ENCODE measurements at places on chromosomes 2 and 18.

GRCh38 chr2:215607766-215608165 is 171.9 kb upstream of the FN1 start:
- DNase-seq: no peak

DNA sequence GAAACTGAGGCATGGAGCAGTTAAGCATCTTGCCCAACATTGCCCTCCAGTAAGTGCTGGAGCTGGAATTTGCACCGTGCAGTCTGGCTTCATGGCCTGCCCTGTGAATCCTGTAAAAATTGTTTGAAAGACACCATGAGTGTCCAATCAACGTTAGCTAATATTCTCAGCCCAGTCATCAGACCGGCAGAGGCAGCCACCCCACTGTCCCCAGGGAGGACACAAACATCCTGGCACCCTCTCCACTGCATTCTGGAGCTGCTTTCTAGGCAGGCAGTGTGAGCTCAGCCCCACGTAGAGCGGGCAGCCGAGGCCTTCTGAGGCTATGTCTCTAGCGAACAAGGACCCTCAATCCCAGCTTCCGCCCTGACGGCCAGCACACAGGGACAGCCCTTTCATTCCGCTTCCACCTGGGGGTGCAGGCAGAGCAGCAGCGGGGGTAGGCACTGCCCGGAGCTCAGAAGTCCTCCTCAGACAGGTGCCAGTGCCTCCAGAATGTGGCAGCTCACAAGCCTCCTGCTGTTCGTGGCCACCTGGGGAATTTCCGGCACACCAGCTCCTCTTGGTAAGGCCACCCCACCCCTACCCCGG is 1.3 kb downstream of the PROC start:
- DNase-seq: no peak

DNA sequence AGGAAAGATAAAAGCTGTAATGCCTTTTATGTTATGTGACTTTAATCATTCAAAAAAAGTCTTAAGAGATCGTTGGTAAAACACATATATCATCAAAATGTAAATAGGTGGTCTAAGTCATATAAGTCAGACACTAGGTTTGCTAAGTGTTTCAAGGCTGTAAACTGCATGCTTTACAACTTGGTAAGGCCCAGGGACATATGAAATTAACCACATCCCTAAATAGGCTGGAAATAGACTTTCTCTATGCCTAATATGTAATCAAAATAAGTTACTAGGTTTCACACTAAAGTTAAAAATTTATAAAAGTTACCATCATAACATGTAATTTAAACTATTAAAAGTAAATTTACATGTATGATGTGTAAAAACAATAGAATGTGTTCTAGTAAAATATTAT is 946.3 kb upstream of the LRATD1 start:
- no peak for DNase-seq

- no peak for DNase-seq
Observed at GRCh38 chr2:163990541-163990940, 254.7 kb upstream of the FIGN start.

DNA sequence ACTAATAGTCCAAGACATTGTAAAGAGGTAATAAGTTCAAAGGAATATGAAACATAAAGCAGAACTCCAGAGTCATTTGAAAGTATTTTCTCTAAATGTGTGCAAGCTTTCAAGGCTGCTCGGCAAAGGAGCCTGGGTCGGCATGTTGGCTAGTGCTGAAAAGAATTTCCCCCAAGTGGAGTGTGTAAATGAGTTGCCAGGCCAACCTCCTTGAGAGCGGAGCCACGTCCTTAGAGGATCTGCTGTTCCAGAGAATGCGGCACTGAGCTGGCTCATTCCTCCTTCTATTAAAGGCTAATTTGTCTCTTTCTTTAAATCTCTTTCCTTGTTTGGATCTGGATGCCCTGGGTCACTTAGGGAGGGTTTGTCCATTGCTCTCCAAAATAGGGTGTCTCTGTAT is 127.5 kb downstream of the RDH14 start:
- no peak for DNase-seq

- DNase-seq: no peak
Observed at GRCh38 chr2:173086518-173087213, 11.0 kb downstream of the MAP3K20 start.

DNA sequence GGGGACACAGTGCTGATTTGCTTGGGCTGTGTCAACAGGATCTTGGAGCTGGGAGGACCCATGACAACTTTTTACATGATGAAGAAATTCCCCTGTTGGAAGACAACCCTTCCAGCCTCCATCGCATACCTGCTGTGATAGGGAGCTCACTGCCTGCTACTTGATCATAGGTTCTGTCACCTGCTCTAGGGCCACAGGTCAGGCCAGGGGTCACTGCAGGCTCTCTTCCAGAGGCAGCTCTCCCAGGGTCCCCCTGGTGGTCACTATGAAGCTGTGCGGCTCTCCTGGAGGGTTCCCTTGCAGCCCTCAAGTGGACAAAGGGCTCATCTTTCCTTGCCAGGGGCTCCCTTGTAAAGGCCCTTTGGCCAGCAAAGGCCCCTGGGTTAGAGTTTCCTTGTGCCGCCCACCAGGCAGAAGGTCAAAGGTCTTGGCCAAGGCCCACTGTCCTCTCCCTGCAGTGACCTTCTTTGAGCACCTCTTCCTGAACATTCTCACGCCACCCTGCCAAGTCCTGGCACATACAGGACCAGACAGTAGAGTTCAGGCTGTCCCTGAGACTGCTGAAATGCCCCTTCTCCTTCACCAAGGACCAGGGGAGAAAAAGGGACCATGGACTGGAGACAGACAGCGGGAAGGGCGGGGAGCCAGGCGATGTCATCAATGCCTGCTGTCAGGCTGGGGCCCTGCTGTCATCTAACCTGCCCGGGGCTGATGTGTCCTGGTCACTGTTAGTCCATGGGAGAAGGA is 345.1 kb downstream of the DYSF start:
- no peak for DNase-seq

DNA sequence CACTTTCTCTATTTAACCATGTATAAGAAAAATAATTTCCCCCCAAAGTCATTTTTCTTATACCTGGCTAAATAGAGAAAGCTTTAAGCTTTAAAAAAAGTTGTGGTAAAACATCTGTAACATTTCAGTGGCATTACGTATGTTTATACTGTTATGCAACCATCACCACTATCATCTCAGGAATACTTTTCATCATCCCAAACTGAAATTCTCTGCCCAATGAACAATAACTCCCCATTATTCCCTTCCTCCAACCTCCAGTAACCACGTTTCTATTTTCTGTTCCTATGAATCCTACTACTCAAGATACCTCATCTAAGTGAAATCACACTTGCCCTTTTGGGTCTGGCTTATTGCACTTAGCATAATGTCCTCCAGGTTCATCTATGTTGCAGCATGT is 1.7 kb upstream of the SLC3A1 start:
- no peak for DNase-seq

DNA sequence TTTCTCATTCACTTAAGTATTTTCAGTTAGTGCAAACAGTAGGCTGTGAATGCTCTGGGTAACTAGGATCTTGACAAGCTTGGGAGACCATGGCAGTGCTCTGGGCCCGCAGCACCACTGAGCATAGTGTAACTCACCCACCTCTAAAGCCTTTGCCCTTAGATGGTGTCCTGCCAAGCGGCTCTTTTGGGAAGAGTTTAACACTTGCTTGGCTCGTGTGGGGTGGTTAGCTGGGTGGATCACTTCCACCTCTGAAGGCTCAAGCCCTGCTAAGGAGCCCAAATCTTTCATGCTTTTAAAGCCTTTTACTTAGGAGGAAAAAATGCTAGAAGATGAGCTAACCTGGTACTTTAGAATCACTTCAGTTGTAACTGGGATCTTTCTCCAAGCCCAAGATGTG is 33.9 kb downstream of the PTPN18 start:
- no peak for DNase-seq

DNA sequence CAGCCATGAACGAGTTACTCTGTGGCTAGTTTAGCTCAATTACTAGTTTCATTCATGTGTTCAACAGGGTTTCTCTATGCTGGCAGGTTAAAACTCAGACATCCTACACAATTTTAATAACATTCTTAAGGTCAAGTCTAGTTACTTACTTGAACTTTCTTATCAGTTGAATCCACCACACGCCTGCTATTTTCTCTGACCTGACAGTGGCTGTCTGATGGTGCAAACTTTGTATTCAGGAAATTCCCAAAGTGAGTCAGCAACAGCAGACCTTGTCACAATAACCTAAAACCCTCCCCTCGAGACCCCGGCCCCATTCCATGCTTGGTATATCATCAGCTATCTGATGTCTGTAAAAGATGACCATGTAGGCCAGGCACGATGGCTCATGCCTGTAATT is 20.8 kb upstream of the CIDEA start:
- no peak for DNase-seq

DNA sequence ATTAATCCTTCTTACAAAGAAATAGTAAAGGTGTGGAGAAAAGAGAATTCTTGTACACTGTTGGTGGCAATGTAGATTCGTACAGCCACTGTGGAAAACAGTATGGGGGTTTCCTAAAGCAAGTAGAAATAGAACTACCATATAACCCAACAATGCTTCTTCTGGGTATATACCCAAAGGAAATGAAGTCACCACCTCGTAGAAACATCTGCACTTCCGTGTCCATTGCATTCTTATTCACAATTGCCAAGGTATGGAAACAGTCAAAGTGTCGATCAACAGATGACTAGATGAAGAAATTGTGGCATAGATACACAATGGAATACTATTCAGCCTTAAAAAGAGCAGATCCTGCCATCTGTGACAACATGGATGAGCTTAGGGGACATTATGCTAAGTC is 93.4 kb upstream of the TGIF1 start:
- no peak for DNase-seq

GRCh38 chr2:237629739-237630138 is 2.4 kb downstream of the LRRFIP1 start:
- DNase-seq: no peak

GRCh38 chr18:45171679-45172191 is 443.5 kb upstream of the SLC14A2 start:
- no peak for DNase-seq

- no peak for DNase-seq
Observed at GRCh38 chr2:21025690-21026478, 18.0 kb downstream of the APOB start.

GRCh38 chr2:88638123-88638650 is 10.9 kb upstream of the EIF2AK3 start:
- no peak for DNase-seq

- no peak for DNase-seq
Observed at GRCh38 chr18:78618726-78619125, 360.9 kb upstream of the SALL3 start.

- peak; percentile 31 for DNase-seq
Observed at GRCh38 chr2:151973013-151973900, 125.6 kb downstream of the CACNB4 start.

- DNase-seq: peak; percentile 38
Observed at GRCh38 chr2:120441744-120442471, 96.0 kb downstream of the INHBB start.

GRCh38 chr2:149224543-149224942 is 105.8 kb upstream of the LYPD6 start:
- no peak for DNase-seq

- DNase-seq: no peak
Observed at GRCh38 chr2:226733927-226734564, 65.6 kb downstream of the IRS1 start.

DNA sequence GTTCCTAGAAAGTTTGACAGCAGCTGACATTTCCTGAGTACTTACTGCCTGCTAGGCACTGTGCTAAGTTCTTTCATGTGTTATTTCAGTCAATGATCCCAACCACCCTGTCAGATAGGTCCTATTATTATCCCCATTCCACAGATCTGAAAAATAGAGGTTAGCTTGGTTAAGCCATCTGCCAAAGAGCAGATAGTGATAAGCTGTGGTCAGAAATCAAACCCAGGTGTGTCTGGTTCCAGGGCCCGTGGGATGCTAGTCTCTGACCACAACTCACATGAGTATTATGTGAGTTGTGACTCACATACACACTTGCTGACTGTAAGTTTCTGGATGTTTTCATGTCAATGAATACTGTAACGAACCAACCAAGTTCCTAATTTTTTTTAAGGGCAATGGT is 132.0 kb upstream of the APCDD1 start:
- no peak for DNase-seq

DNA sequence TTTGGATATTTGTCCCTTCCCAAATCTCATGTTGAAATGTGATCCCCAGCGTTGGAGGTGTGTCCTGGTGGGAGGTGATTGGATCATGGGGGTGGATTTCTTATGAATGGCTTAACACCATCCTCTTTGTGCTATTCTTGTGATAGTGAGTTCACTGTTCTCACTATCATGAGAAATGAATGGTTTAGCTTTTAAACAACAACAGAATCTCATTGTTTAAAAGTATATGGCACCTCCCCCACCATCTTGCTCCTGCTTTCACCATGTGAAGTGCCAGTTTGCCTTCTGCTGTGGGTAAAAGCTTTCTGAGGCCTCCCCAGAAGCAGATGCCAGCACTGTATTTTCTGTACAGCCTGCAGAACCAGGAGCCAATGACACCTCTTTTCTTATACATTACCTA is 38.1 kb downstream of the KIAA1328 start:
- no peak for DNase-seq

- DNase-seq: no peak
Observed at GRCh38 chr2:81523344-81523743, 1218.8 kb upstream of the LRRTM1 start.

DNA sequence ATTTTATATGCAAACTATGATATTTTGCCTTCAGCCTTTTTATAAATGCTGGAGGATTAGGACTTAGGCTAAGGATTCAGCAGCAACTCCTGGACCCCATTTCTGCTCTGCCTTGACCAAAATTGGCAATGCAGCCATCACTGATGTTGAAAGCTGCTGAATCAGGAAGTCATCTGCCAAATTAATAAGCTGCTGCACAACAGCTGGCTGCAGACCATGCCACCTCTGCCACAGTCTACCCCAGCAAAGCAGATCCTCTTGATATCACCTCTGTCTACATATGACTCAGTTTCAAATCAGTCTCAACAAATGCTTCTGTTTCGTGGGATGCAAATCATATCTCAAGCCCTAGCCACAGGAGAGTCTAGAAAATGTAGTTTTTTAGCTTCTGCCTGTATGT is 7.1 kb upstream of the SOS1 start:
- no peak for DNase-seq

DNA sequence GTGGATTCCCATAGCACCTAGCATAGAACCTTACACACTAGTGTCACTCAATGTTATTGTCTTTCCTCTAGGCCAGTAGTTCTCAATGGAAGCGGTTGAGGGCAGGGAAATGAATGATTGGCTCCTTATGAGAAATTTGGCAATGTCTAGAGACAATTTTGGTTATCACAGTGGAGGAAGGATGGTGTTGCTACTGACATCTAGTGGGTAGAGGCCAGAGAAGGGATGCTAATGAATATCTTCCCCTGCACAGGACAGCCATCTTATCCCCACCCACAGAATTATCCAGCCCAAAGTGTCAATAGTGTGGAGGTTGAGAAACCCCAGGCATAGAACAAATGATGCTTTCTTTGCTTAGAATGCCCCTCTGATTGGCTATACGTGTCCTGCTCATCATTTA is 15.8 kb downstream of the C18orf63 start:
- no peak for DNase-seq

GRCh38 chr2:225763711-225764110 is 364.2 kb downstream of the NYAP2 start:
- DNase-seq: no peak

DNA sequence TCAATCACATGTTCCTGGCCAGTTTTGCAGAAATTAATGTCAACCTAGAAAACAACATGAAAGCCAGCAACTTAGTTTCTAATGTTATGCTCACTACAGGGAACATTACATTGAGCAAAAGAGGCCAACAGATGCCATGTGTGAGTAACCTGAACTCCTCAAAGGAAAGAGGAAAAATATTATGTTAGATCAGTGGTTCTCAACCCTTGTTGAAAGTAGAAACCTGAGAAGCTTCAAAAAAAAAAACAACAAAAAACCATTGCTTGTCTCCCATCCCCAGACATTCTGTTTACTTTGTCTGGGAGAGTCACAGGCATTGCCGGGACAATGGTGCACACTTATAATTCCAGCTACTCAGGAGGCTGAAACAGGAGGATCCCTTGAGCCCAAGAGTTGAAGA is 57.7 kb downstream of the METTL4 start:
- no peak for DNase-seq
